ENCODE measurements at places on chromosomes 6 and 20.

DNA sequence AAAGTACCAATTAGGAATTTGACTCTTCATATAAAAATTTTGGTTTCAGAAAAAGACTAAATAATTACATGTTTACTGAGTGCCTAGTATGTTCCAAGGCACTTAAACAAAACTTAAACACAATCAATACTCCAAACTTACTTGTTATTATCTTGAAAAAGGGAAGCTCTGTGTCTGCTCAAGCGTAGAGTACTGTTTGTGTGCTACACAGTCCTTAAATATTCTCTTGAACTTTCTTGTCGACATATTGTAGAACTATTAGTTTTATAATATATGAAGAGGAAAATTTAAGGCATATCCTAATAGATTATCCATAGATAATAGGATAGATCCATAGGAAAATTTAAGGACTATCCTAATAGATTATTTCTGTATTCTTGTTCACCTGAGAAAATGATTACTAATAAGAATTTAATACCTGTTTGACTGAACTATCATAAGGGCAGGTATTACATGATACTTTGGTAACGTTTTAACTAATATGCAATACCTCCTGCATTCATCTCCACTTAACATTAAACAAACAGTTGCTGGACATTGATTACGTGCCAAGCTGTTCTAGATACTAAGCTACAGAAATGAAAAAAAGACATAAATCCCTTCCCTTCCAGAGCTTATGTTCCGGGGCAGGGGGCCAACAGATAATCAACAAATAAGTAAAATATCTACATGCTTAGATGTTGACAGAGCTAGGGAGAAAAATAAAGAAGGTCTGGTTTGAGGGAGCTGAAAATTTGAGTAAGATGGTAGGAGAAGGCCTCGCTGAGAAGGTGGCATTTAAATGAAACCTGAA is 115.2 kb upstream of the BCLAF1 start:
- no peak for DNase-seq

DNA sequence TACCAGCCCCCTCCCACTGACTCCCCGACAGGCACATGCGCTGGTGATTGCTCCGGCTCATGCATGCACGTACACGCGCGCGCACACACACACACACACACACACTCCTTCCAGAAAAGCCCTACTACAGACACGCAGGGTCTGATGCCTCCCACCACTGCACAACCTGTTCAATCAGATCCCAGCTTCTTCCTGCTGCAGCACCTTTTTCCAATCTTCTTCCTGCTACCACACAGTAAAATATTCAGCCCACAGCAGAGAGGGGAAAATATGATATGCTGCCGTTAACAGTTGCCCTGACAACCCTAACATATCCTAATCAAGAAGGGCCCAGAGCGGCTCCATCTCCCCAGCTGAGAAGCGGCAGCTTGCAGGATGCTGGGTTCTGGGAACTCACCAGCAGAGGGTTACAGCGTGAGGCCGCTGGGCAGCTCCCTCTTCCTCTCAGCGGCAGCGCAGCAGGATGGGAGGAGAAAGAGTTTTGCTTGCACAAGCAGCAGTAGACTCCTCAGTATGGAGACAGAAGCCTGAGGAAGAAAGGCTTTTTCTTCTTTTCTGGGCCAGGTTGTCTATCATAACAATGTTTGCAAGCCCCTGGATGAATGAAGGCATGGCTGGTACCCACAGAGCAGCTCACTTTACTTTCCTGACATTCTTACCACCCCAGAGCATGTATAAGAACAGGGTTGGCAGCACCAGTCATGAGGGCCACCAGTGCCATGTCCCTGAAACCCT is 23.9 kb downstream of the MAP7 start:
- DNase-seq: peak; percentile 82

- peak; percentile 31 for DNase-seq
These were observed at the start of gene ZSCAN12 for GRCh38 chr6:28399350-28400121. TSS of gene ZSCAN12 (minus strand) at chr6:28399747. CDS start at chr6:28398405, 1,342 bp downstream.

DNA sequence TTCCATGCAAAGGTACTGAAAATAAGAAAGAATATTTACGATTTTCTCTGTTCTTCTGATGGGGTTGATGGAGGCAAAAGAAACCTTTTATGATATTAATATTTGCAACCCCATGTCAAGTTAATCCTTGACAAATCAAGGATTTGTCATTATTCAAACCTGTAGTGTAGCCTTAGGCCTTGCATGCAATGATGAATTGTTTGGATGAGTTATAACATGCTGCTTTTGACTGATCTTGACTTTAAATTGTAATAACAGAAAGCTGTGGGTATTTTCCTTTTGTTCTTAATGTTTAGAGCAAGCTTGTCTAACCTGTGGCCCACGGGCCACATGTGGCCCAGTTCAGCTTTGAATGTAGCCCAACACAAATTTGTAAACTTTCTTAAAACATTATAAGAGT is 13.0 kb upstream of the BAG2 start:
- DNase-seq: no peak

DNA sequence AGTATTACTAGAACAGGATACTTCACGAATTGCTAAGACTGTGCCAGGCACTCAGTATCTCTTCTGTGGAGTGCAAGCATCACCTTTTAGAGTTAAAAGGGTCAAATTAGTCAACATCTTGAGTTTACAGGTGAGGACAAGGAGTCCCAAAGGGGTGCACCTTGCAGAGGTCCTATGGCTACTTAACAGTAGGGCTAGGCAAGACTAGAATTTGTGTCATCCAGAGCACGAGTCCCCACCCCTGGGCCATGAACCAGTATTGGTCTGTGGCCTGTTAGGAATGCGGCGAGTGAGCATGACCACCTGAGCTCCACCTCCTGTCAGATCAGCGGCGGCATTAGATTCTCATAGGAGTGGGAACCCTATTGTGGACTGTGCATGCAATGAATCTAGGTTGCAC is 10.5 kb upstream of the DSTN start:
- DNase-seq: no peak

- no peak for DNase-seq
These were observed 261.4 kb downstream of the LRFN2 start for GRCh38 chr6:40325791-40326190.

DNA sequence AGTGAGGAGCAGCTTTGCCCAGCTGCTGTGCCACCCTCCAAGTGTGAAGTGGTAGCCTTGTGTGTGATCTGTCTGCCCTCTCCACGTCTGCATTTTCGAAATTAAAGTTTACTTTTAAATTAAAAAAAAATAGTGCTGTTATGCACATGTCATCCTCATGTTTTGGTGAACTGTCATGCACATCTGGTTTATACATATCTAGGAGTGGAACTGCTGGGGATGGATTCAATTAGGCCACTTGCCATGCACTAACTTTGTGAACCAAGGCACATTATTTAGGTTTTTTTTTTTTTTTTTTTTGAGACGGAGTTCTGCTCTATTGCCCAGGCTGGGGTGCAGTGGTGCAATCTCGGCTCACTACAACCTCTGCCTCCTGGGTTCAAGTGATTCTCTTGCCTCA is 3.6 kb downstream of the GTSF1L start:
- no peak for DNase-seq

GRCh38 chr6:158780988-158781691 is 38.0 kb downstream of the EZR start:
- no peak for DNase-seq

DNA sequence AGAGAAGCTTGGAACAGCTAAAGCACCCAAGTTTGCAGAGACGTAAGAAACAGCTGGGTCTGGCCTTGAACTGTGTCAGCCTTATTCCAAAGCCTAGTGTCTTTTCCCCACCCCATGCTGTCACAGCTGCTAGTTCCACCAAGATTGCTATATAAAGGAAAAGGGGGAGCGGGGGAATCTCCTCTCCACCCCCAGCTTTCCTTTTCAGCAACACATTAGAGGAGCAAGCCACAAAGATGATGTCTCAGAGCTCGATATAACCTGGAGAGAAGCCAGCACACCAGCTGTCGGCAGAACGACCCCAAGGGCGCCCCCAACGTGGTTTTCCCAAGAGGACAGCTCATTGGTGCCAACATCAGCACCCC is 36.5 kb downstream of the ATP9A start:
- DNase-seq: no peak

- no peak for DNase-seq
These were observed 150.0 kb downstream of the QKI start for GRCh38 chr6:163564534-163564933.

GRCh38 chr6:32980488-32981038 is 12.2 kb downstream of the BRD2 start:
- no peak for DNase-seq

DNA sequence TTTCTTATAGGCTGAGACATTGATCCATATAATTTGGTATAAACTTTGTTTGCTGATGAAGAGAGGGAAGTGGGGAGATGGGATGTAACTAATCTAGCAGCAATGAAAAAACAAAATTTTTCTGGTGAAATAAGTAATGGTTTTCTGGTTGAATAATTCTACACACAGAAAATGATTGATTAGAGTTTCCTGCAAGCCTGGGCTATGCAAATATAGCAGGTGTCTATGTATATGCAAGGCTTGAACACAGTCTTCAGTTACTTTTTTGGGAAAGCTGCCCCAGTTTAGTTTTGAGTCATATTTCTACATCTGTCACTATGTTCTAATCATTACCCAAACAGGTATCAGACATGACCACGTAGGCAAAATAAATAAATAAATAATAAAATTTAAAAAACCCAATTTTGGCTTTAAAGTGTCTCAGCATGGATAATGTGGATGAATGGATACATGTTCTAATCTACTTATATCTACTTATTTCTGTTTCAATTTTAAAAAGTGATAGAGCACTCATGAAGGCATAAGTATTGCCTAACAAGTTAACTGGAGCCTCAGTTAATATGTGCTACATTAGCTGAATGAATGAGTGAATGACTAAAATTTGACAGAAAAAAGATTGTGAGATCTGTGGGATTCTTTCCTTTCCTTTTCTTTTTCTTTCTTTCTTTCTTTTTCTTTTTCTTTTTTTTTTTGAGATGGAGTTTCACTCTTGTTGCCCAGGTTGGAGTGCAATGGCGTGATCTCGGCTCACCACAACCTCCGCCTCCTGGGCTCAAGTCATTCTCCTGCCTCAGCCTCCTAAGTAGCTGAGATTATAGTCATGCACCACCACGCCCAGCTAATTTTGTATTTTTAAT is 37.2 kb upstream of the TFB1M start:
- no peak for DNase-seq

- no peak for DNase-seq
These were observed 20.5 kb downstream of the ID4 start for GRCh38 chr6:19857703-19858102.

Measured in A549 (cell line).